M059J (cell line): ENCODE measurements at places on chromosomes 6 and 20. TPM values are rescaled to one million over a fixed set of nuclear protein-coding genes. Genes with fewer than 3 reads are reported as not detected.
A peak's percentile ranks its signal among the peaks of the same experiment; 100 is the strongest.

DNA sequence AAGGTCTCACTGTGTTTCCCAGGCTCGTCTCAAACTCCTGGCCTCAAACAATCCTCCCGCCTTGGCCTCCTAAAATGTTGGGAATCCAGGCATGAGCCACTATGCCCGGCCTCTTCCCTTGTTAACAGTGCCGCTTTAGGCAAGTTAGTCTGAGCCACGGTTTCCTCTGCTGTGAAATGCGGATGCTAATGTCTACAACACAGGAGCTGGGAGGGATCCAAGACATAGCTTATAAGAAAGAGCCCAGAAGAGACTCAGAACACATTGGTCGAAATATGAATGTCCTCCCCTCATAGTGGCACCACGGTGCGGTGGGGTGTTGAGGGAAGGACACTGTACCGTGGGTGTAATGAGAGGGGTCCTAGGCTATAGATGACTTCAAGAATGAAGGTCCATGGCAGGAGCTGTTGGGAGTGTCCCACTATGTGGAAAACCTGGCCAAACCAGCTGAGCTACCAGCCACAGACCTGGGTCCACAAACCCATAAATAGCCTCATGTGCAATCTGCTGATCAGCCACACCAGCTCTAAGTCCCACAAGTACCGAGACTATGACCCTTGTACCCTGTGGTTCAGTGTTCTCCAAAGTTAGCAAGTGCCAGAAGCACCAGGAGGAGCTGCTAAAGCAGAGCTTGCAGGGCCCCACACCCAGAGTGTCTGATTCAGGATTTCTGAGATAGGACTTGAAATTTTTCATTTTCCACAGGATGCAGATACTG lies 57.8 kb upstream of the ZFAND3 start:
- DNase-seq, result no peak

TFAP2B gene
- 0.10 TPM in 1 of 2 replicates, not detected in the other for total RNA-seq

GRCh38 chr20:48797275-48797825 lies 30.4 kb downstream of the PREX1 start:
- DNase-seq, result no peak

GRCh38 chr6:170207586-170208181 lies 83.2 kb downstream of the DLL1 start:
- no peak for DNase-seq

- peak; percentile 64 for DNase-seq
These were observed 40.0 kb downstream of the NUDT3 start for GRCh38 chr6:34352305-34352937.

SIRPD gene
- total RNA-seq, result not detected in 2 replicates

DNA sequence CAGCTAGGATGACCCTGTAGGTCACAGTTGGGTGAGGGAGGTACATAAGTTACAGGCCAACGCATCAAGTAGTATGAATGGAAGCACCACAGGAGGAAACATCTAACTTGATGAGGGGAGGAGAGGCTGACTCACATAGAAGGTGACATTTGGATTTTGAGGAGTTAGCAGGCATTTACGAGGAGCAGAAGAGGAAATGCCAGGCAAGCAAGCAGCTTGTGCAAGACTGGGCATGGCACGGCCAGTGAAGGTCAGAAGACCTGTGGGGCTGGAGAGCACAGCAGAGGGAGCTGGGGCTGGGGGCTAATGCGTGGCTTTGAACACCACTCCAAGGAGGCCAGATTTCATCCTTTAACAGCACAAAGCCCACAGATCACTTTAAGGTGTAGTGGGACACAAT lies 37.8 kb downstream of the MUC22 start:
- DNase-seq, result peak; percentile 69
